Retina (tissue), 1 donor: ENCODE measurements at places on chromosomes 13 and 19.
A peak's percentile ranks its signal among the peaks of the same experiment; 100 is the strongest.

GRCh38 chr13:50989476-50989875 is 79.9 kb downstream of the RNASEH2B start:
- no peak for DNase-seq

- DNase-seq = no peak
Measured at GRCh38 chr13:22893777-22894176, 287.0 kb upstream of the SGCG start.

GRCh38 chr13:78137404-78138142 is 218.9 kb upstream of the EDNRB start:
- peak; percentile 84 for DNase-seq

- DNase-seq = no peak
Measured at GRCh38 chr13:90787007-90787406, 560.5 kb upstream of the MIR17HG start.

DNA sequence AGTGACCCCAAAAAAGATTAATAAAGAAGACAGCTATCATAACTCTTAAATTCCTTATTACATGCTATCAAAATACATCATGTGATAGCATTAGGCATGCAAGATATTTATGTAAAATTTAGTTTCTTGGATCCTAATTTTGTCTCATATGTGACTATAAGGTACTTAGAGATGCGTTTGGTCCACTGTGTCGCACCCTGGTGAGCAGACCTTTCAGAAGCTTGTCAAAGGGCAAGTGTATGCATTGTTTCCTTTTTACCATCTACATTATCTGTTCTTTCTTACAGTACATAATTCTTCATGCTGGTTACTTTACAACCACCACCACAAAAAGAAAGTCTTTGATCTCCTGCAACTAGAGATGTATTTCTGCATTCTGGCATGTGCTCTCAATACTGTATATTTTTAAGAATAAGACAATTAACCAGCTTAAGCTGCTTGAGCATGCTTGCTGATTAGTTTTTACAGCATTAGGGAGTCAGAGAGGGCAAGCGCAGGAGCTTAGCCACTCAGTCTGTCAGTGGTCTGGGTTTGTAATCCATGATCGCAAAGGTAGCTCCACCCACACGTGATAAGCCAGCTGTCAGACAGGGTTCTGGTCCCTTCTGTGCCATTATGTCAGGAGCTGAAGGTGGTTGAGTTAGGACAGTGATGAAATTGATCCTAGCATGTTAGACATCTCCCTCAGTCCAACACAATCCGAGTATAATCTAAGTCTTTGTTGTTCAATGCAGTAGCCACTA is 500.9 kb downstream of the MYO16 start:
- DNase-seq = no peak

GRCh38 chr19:46721269-46722003 is 4.5 kb upstream of the PRKD2 start:
- DNase-seq = no peak

DNA sequence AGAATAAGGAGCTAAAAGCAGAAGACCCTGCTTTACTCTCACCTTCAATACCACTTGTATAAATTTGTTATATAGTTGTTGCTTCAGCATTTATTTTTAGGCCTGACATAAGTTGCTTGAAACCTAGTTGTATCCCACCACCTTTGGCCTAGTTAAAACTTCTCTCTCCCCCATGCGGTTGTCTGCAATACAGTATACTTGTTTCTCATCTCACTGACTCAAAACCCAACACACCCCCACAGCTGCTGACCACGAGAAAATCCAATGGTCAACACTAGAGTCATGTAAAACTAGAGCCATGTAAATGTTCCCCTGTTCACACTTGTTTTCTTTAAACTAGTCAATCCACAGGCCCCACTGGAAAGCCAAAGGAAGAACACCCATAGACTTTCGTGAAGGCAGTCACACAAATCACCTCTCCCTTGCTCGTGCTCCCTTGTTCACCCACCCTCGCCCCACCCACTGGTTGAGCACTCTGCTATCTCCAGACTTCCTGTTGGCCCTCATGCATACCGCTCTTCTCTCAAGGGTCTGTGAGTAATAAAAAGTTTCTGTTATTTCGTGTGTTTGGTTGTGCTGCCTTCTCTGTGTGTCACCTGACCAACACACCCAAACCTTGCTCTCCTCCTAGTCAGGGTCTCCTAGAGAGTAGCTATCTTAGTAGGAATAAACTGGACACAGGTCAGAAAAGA is 12.9 kb upstream of the CCDC169 start:
- no peak for DNase-seq

DNA sequence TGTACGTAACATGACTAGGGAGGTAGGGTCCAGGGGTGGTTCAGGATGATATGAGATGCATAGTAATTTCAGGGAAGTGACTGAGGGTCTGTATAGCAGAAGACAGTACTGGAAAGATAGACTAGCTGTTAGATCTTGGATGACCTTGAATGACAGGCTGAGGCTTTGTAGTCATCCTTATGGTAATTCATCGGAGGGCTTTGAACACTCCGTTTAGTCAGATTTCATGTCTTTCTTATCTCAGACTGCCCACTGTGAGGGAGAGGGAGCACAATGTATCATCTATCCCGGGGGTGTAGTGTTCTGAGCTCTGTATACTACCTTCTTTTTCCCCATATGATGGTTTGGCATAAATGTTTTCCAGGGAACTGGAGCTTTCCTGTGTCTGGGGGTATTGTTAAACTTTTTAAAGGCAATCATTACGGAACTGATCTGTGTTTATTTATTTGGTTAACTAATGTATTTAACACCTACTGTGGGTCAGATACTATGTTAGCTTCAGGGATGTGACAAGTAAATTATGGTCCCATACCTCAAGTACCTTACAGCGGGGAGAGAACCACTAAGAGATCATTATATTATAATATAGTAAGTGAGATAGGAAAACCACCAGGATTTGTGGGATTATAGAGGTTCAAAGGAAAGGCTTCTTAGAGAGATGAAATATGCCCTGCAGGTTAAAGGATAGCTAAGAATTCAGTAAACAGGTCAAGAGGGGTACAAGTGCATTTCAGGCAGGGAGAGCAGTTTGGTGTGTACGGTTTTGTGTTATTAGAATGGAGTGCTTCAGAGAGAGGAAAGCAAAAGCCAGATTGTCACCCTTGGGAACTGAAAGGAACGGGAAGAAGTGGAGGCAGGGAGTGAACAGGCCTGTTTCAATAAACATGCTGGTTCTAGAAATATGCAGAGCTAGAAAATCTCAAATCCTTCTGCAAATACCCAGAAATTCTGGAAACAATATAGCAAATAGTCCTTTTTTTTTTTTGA is 164.8 kb upstream of the KL start:
- DNase-seq = no peak

GRCh38 chr13:44703371-44703770 is 127.2 kb upstream of the TSC22D1 start:
- no peak for DNase-seq

- DNase-seq = peak; percentile 44
Measured at GRCh38 chr19:15015946-15016542, 33.2 kb upstream of the CASP14 start.

- DNase-seq = no peak
Measured at GRCh38 chr19:37564624-37565369, 29.8 kb downstream of the ZNF571 start.

DNA sequence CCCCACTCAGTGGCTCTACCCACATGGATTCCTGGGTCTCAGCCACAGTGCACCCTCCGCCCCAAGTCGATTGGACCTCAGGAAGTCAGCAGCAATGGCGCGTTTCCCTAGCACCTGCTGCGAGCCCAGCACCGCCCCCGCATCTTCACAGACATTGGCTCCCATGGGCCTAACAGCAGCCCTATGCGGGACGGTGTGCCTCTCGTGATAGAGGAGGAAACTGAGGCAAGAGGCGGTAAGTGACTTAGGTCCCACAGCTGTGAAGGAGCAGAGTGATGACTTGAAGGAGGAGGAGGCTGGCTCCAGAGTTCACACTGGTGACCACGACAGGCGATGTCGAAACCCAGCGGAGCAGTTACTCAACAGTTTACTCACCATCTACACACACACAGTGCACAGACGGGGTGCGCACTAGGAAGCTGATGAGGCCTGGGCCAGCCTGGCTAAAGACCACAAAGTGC is 104.5 kb upstream of the SOX1 start:
- DNase-seq = no peak

DNA sequence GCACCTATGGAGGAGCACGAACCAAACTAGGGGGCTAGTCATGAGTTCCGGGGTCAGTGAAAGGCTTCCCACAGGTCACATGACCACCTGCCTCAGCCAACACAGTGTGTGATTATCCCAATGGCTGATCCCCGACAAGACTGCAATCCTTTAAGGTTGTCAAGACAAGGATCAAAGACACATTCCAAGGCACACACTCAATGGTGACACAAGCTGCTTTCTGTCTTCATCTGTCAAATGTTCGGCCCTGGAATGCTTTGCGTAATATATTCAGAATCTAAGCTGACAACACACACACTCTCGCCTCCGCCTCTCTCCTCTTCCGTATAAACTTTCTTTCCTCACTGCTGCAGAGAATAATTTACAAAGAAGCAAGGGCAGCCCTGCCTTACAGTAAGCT is 11.7 kb downstream of the RANBP3 start:
- no peak for DNase-seq

- DNase-seq = no peak
Measured at GRCh38 chr13:106475852-106476251, 59.6 kb downstream of the EFNB2 start.

DNA sequence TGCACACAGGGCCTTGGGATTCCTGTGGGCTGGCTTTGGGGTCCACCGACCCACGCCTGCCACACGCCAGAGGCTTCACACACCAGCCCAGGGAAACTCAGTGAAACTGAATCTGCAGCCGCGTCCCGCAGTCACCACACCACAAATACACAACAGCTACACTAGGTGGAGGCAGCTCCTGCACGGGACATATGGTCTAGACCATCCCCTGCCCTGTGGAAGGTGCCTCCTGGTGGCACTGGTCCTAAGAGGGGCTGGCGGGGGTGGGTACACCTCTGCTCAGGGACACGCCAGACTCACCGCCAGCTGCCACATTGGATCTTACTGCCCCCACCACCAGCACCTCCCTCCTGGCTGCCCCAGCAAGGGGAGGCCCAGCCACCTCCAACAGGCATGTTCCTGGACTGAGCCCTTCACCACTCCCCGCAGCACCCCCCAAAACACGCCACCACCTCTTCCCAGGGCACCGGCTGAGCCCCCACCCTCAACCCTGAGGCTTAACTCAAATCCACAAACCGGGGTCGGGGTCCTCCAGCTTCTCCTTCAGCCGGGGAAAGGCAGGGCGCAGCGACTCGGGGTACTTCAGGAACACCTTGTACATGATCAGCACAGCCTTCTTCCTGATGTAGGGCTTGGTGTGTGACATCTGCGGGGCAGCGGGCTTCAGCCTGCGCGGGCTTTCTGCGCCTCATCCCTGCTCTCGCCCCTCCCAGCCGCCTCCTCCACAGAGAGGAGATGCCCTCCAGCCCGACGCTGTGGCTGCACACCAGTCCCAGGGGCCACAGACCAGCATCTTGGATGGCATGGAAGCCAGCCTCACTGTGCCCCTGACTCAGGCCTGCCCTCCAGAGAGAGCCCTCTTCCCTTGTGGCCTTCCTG is 21.2 kb downstream of the AP3D1 start:
- DNase-seq = no peak

GRCh38 chr13:26996965-26997752 is 174.5 kb downstream of the USP12 start:
- no peak for DNase-seq

DNA sequence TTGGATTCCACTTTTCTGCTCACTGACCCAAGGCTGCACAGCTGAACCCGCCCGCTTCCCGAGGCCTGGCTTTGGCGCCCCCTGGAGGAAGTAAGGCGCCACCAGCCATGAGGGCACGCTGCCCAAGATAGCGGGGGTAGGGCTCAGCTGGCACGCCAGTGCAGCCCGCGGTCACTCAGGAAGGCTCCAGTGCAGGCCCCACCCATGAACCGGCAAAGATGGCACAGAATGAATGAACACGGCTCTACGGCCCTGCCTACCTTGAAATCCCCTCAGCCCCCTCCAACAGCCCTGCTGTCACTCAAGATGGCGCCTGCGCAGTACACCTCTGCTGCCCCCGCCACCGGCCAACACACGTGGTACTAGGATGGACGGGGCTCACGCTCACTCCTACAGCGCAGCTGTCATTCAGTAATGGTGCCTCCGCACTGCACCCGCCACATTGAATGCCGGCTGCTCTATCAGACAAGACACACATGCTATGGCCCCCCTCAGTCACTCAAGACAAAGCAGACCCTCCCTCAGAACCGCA is 3.0 kb downstream of the PEG3 start:
- DNase-seq = peak; percentile 93

DNA sequence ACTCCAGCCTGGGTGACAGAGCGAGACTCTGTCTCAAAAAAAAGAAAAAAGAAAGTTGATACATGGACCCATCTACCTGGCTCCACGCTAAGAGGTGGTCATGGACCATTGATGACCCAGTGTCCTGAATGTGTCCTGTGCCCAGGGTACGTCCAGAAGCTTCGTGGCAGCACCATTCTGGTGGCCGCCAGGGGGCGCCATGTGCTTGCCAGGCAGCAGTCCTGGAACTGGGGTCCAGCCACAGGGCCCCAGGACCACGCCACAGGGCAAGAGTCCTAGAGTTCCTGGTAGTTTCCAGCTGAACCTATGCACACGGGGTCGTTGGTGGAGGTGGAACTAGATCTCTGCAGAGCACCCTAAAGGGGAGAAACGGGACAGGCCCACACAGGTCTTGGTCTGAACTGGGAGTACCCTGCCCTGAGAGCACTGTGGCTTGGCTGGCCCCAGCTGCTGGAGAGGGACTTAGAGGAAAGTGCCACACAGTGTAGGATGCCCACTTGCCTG is 19.9 kb upstream of the FBXO27 start:
- peak; percentile 68 for DNase-seq

DNA sequence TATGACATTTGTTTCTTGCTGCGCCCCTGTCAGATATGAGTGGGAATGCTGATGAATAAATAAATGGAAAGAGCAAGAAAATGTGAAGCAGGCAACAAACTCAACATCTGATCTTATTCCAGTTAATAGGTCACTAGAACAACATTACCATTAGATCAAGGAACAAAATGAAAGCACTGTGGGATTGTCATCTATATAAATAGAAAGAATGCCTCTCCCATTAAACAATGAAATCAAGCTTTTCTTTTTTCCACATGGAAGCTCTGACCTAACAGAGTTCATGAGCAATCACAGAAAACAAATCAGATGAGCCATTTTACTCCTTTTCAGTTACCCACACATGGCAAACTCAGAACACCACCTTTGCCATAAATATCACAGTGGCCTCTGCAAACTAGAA is 354.8 kb downstream of the SUCLA2 start:
- no peak for DNase-seq

DNA sequence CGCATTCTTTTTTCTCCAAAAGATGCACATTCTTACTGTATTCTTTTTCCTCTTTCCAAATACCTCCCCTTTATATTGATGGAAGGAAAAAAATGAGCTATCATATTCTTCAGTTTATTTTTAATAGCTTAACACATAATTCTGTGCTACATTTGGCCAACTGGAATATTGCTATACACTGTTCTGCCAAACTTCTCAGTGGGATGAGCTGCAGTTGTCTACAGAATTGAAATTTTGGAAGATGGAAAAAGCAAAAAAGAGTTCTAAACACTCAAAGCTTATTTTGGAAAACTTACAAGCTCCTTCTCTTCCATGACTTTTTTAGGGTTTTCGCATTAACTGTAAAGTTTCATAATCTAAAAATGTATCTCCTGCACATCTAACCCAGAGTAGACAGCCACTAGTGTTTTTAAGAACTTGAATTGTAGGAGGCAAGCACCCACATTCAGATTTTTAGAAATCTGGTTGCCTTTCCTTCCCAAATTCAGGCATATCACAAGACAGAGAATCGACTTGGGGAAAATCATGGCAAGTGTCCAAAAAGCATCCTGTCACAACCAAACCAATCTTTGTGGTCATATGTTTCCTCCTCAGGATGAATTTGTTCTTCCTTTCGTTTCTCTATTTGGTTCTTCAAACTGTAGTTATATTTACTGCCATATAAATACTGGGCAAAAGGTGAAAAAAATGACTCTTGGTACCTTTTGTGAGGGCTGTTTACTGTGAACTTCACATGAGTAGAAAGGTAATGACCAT is 111.4 kb upstream of the FRY start:
- no peak for DNase-seq
